ENCODE measurements at places on chromosomes 4 and X. TPM values are rescaled to one million over a fixed set of nuclear protein-coding genes. Genes with fewer than 3 reads are reported as not detected.

GRCh38 chr4:42396752-42397634, at the start of gene SHISA3:
SHISA3 (plus strand) TSS chr4:42397488; CDS start chr4:42398057, 569 bp downstream.
- peak; percentile 65 for DNase-seq

DNA sequence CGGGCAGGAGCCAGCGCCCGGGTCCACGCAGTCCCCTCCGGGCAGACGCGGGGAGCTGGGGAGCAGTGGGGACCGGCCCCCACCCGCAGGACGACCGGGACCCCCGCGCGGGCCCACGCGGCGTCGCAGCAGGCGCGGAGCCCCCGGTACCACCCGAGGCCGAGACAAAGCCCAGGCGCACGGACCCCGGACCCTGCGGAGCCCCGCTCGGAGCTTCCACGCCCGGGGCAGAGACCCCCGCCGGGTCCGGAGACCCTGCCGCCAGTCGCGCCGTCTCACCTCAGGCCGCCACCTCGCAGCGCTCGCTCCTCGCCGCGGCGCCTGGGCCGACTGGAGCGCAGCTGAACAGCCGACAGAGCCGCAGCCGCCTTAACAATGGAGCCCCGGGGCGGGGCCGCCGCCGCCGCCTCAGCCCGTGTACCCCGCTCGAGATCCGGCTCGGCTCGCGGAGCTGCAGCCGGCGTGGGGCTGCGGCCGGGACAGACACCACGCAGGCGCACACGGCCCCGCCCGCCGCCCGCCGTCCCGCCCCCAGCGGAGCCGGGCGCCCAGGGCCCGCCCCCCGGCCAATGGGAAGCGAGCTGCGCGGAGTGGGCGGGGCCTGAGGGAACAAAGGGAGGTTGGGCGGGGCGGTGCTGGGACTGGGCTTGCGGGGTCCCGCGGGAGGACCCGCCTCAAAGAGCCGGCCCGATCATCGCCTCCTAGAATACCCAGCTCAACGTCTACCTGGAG, at the start of gene AFAP1:
AFAP1 (minus strand) TSS at position 485 of the 732 bp plus-strand sequence. CDS start 67,783 bp downstream, outside the sequence.
- peak; percentile 94 for DNase-seq

- no peak for DNase-seq
Measured at GRCh38 chr4:95129031-95129430, 371.3 kb downstream of the BMPR1B start.

DNA sequence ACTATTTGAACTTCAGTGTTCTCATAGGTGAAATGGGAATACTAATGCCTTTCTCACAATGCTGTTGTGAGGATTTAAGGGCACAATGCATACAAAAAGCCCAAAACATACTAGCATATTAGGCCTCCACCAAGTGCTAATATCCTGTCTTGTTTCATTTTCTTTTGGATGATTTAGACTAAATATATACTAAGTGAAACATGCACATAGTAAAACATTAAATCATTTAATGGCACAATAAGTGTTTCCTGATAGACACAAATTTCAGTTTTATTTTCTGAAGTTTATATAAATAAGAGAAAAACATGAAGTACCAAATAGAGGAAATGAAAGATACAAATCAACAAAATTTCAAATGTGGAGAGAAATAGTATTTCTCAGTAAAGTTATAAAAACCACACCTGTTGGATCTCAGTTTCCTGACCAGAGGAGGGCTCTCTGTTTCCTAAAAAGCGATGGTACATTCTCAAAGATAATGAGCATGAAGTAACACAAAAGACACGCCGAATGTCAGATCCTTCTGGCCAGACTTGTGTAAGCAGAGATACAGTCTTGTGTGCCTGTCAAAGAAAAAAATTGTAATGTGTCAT, 25.1 kb downstream of the DDX60 start:
- DNase-seq: no peak

- peak; percentile 34 for DNase-seq
Measured at GRCh38 chr4:174406383-174406782, 115.9 kb downstream of the HPGD start.

- DNase-seq: no peak
Measured at GRCh38 chr4:52714597-52715254, 36.5 kb downstream of the ERVMER34-1 start.

POU4F2 gene
- total RNA-seq: not detected

All from left ventricle myocardium superior (tissue), 1 donor.